ENCODE measurements at places on chromosomes 2 and 18.

DNA sequence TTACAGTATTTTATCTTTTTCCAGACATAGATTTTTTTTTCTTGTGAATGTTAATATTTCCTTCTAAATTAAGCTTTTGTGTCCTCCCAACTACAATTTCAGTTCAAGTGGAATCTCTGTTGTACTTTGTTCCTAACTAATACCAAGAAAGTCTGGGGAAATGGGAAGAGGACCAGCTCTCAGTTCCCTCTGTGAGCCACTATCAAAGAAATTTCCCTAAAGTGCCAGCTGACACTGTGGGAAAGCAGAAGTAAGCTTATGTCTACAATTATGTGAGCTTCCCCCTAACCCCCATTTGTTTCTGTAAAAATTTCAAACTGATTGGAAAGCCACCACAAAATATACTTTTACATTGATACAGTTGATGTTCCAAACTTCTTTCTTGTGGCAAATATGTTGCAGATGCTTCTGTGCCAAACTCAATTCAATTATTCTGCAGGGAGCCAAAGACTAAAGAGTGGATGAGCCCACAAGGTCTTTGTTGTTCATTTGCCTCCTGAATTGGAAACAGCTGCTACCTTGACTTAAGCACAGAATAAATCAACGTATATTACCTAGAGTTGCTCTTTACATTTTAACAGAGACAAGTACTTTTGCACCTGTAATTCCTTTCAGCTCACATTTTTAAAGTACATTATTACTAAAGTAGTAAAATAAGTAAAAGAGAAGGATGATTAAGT lies 306.6 kb downstream of the PTH2R start:
- no peak for DNase-seq

DNA sequence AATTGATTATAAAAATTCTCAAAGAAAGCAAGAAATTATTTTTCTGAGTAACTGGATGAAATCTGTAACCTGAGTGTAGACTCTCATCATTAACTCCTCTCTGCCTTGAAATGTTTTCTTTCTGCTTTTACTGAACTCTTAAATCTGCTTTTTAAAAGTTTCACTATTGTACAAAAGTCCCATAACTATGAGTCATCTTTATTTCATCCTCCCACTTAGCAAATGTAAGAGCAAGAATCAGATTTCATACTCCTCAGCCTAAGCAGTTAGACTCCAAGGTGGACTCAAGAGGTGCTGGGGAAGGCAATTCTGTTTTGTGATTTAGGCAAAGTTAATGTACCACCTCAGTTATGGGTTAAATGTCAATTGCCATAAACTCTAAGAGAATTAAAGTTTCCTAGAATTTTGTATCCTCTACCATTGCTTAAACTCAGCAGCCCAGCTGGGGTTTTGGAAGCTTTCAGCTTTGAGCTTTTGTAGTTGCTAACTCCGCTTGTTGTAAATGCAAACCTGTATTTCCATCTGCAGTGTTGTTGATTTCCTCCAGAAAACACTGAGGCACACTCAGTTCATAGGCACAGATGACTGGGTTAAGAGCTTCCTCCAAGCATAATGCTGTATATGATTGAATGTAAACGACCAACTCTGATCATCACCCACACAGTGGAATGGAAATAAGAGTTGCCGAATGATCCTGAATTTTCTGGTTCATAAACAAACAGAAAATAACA lies 268.8 kb downstream of the ARHGAP15 start:
- no peak for DNase-seq

GRCh38 chr2:62923242-62923641 lies 127.4 kb upstream of the OTX1 start:
- no peak for DNase-seq

- DNase-seq: no peak
Measured at GRCh38 chr18:77571743-77572142, 322.1 kb downstream of the GALR1 start.

DNA sequence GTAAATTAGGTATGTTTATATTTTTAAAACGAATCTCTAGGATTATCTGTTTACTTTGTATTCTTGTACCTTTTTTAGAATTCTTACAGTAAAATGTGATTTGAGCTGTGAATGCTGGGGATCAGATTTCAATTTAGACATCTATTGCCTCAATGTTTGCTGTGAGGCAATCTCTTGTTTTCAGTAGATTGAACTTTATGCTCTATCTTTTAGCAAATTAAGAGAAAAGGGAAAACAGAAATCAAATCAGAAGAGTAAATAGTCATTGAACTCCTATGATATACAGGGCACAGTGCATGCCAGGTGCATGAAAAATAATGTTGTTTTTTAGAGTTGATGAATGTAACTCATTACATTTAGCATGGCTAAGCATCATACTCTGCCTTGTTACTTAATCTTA lies 39.5 kb downstream of the ZC3H6 start:
- DNase-seq: no peak

DNA sequence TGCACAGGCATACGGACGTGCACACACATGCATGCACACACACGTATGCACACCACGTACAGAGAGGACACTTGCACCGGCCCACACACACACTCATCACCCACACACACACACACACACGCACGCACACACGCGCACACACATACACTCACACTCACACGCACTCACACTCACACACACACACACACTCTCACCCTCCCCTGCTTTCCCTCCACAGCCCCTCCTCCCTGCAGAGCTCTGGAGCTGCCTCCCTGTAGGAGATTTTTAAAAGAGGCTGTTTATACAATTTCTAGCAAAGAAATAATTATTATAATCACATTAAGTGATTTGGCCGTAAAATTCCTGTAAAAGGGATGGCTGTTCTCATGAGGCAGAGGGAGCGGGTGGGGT lies 36.5 kb upstream of the SNED1 start:
- no peak for DNase-seq

DNA sequence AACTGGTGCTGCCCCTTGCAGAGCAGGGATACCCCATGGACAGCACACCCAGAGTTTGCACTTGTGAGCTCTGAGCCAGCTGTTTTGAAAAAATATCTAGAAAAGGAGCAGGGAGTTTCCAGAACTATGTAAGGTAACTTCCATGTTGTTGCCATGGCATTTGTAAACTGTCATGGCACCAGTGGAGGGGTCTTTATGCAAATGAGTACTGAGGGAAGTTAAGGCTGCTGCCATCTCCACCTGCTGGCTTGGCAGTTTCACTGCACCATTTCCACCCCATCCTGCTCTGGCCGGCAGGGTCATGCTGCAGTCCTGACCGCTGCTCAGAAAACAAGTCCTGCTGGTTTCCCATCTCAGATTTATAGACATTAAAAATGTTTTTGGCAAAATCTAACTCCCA lies 52.3 kb upstream of the SNTG2 start:
- no peak for DNase-seq

- no peak for DNase-seq
Measured at GRCh38 chr2:239943991-239944631, 81.0 kb downstream of the NDUFA10 start.

- DNase-seq: no peak
Measured at GRCh38 chr2:20333738-20334137, 16.9 kb downstream of the PUM2 start.

- no peak for DNase-seq
Measured at GRCh38 chr18:6056171-6056910, 161.0 kb upstream of the TMEM200C start.

- no peak for DNase-seq
Measured at GRCh38 chr18:36610258-36610657, 218.5 kb downstream of the TPGS2 start.

DNA sequence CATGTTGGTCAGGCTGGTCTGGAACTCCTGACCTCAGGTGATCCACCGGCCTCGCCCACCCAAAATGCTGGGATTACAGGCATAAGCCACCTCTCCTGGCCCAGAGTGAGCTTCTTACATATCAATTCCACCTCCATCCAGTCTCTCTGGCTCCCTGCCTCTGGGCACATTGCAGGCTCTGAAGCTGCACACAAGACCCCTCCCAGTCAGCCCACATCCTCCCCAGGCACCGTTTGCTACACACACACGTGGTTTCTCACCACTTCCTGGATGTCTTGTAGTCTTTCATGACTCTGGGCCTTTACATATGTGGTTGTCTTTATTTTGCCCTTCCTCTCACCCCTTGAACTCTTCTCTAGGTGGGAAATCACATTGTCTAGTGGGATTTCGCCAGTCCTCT lies 64.0 kb upstream of the CABLES1 start:
- no peak for DNase-seq

GRCh38 chr2:85549826-85550225 lies 10.9 kb downstream of the MAT2A start:
- peak; percentile 81 for DNase-seq

DNA sequence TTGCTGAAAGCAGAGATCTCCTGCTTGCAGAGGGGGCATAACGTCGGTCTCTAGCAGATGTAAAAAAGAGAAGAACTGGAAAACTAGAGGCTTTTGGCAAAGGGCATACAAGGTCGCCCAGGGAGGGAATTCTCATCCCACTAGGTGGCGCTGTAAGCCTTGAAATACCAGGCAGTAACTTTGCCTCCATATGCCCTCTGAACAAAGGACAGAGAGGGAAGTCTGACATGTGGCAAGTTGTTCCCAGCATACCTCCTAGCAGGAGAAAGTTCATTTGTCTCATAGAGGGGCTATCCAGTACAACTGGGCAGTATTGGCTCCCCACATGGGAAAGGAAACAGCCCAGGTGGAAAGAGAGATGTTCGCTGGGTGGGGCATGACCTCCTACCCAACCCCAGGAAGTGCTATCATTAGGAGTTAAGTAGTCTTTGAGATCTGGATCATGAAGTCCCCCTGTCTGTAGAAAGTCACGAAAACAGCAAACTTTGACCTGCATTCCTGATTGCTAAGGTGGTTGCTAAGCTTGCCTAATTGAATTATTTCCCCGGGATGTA lies 39.9 kb downstream of the STK17B start:
- no peak for DNase-seq

GRCh38 chr2:3762771-3763447 lies 59.5 kb downstream of the DCDC2C start:
- no peak for DNase-seq

- no peak for DNase-seq
Measured at GRCh38 chr2:213751446-213751845, 467.2 kb downstream of the SPAG16 start.

DNA sequence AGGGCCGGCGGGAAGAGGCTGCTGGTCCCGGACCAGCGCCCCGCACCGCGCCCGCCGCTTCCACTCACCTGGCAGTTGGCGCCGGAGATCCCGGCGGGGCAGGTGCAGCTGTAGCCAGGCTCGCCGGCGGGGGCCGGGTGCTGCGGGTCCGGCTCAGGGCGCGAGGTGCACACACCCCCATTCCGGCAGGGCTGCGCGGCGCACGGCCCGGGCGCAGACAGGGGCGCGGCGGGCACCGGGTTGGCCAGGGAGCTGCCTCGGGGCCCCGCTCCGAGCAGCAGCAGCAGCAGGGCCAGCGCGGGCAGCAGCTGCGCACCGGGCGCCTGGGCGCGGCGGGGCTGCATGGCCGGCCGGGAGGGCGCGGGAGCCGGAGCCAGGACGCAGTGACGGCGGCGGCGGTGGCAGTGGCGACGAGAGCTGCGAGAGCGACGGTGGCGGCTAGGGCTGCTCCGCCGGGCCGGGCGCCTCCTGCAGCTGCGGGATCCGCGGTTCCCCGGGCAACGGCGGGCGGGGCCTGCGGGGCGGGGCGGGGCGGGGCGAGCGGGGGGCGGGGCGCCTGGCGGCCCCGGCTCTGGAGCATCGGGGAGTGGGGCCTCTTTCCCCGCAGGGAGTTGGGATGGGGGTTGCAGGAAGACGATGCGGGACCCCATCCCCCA lies at the start of gene DNER:
Gene DNER (minus strand): TSS at position 476 of the 656 bp plus-strand sequence. CDS start 132 bp downstream, at position 344.
- DNase-seq: no peak

DNA sequence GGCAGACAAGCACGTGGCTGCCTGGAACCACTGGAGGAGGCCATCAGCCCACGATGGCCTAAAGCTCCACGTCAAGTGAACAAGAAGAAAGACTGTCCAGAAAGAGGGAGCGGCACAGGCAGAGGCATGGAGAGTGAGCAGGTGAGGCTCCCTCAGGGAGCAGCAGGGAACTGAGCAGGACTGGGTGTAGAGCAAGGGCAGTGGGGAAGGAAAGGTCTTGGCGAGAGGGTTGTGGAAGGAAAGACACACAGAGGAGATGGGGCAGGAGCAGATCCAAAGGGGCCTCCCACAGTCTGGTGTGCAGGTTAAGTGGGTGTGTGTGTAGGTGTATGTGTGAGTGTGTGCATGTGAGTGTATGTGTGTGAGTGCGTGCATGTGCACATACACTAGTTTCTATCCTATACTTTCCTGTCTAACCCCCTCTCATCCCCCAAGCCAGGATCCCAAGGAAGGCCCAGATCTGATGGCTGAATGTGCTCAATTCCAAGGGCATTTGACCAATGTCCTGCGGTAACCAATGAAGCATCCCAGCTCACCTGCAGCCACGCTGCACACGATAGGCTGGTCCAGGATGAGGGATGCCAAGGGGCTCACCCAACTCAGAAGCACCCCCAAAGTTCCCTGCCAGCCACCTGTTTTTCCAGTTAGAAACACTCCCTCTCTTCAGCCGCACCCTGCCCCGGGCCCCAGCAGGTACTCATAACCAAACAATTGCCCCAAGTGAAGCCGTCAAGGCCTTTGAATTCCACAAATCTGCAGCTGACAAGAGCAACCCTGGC lies 262.5 kb upstream of the RAB6C start:
- no peak for DNase-seq

GRCh38 chr2:469514-469913 lies 181.6 kb upstream of the ALKAL2 start:
- DNase-seq: no peak

DNA sequence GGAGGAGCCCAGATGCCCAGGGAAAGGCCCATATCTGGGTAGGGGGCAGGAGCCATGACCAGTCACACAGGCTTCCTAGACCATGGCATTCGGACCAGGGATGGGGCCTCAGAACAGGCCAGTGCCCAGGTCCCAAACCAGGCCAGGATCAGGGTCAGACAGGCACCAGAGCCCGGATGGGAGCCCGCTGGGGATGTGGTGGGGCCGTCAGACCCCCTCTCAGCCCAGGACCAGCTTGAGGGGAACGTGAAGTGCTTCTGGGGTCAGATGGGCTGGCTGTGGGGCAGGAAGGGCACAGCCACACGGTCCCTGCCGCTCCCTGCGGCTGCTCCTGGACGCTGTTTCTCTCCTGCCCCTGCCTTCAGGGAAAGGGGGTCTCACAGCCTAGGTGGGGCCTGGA lies 39.1 kb downstream of the SNED1 start:
- DNase-seq: no peak

DNA sequence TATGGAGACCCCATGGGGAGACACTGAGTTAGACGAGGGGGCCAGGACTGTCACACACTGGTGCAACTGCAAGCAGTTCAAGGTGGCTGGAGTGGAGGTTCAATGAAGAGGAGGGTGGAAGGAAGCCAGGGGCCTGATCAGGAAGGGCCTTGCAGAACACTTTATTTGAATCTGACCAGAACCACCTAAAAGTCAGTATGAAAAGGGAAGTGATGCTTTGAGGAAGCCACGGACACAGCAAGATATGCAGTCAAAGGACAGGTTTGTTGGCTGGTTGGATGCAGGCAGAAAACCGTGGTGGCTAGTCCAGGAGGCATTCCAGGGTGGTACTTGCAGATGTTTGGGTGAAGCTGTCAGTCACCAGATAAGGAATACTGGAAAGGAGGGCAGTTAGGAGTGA lies 3.5 kb upstream of the FAM124B start:
- DNase-seq: no peak

GRCh38 chr2:26946841-26947784 lies 23.3 kb upstream of the MAPRE3 start:
- no peak for DNase-seq

Measured in AG09319 (cell line).